ENCODE measurements at places on chromosomes 6 and 20.

- no peak for DNase-seq
- H3K27ac ChIP-seq, result no peak overlapping the region
- peaks cover 8% of the 10 kb centered on the region for H3K36me3 ChIP-seq
- no peaks in the 10 kb centered on the region for H3K27me3 ChIP-seq
- no peaks in the 10 kb centered on the region for H3K4me1 ChIP-seq
- H3K4me3 ChIP-seq, result no peak overlapping the region
Measured at GRCh38 chr20:52524861-52525260, 333.3 kb upstream of the ZFP64 start.

DNA sequence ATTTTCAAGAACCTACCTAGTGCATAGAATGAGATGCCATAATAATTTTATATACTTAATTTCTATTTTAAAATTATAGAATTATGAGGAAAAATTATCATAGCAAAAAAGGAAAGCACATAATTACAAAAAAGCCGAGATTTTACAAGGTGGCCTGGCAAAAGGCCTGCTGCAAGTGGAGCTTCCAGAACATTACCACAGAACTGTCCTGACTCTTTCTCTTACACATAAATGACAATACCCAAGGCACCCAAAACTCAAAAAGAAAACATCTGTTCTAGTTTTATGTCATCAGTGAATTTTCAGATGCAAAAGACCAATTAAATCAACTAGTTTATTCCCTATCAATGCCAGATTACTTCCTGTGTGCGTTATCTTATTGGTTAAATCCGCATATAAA is 74.2 kb downstream of the FILIP1 start:
- H3K27ac ChIP-seq, result no peak overlapping the region
- H3K36me3 ChIP-seq, result no peaks in the 10 kb centered on the region
- H3K4me3 ChIP-seq, result no peak overlapping the region
- no peaks in the 10 kb centered on the region for H3K27me3 ChIP-seq
- peaks cover 7% of the 10 kb centered on the region for H3K4me1 ChIP-seq

GRCh38 chr6:123519189-123519505 is 117.6 kb downstream of the TRDN start:
- H3K4me3 ChIP-seq, result no peak overlapping the region
- no peaks in the 10 kb centered on the region for H3K27me3 ChIP-seq
- no peak overlapping the region for H3K27ac ChIP-seq
- no peak for DNase-seq

DNA sequence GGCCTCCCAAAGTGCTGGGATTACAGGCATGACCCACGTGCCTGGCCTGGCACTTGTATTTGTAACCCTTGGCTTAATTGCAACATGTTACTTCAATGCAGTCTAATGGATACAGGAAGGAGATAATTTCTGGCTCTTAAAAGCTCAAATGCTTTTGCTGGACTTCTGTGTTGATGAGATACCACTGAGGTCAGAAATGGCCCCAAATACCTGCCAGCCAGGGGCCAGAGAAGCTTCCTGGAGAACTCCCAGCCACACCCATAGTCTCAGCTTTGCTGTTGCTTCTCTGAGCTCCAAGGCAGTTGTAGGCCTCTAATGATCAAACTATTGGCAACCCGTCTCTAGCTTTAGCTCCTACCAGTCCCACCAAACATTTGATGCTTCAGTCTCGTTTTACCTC is 14.2 kb upstream of the ZNFX1 start:
- H3K36me3 ChIP-seq, result peaks cover 47% of the 10 kb centered on the region
- no peaks in the 10 kb centered on the region for H3K27me3 ChIP-seq
- no peak overlapping the region for H3K4me3 ChIP-seq
- H3K4me1 ChIP-seq, result peaks cover 55% of the 10 kb centered on the region

DNA sequence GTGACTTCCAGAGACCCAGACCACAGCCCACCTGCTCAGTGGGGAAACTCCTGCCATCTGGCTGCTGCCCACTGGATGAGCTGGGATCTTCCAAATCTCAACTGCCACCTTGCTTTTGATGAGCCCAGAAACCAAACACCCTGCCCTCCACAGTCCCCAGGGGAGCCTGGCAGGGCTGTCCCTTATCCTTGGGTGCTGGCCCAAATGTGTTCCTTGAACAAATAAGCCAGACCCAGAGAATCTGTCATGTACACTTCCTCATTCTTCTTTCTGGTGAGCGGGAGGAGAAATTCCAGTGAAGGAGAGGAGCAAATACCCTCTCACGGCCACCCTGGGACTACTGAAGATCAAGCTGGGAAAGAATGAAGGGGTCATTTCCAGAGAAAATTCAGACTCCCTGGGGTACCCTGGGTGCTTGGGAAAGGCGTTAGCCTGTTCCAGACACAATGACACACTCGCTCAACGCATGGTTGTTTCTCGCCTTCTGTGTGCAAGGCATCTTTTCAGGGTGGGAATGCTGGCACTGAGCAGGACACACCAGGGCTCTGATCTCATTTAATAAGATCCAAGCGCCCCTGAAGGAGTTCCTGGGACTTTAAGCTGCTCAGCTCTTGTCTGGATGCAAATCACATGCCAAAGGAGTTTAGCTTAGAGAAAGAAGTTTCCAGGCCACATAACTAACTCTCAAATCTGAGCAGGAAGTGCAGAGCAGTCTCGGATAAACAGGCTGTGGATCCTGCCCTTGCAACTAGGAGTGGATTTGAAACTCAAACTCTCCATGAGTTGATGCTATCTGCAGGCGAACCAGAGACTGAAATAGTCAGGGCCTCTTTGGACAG is 38.5 kb downstream of the PXDC1 start:
- H3K36me3 ChIP-seq, result no peaks in the 10 kb centered on the region
- no peak overlapping the region for H3K4me3 ChIP-seq
- peaks cover 5% of the 10 kb centered on the region for H3K4me1 ChIP-seq
- H3K27ac ChIP-seq, result no peak overlapping the region
- no peak for DNase-seq

GRCh38 chr6:163963205-163964120 is 548.9 kb downstream of the QKI start:
- no peaks in the 10 kb centered on the region for H3K27me3 ChIP-seq
- H3K4me3 ChIP-seq, result no peak overlapping the region
- DNase-seq, result no peak
- no peaks in the 10 kb centered on the region for H3K36me3 ChIP-seq

- peaks cover 46% of the 10 kb centered on the region for H3K4me1 ChIP-seq
- H3K4me3 ChIP-seq, result peak overlapping the region; percentile 65
- H3K27ac ChIP-seq, result no peak overlapping the region
- peaks cover 100% of the 10 kb centered on the region for H3K27me3 ChIP-seq
- DNase-seq, result peak; percentile 41
- H3K36me3 ChIP-seq, result no peaks in the 10 kb centered on the region
Measured at GRCh38 chr6:84766118-84766798, 1.9 kb upstream of the TBX18 start.
